ENCODE measurements at places on chromosomes 1 and 21. TPM values are rescaled to one million over a fixed set of nuclear protein-coding genes. Genes with fewer than 3 reads are reported as not detected.

The RNF186 gene
- total RNA-seq = not detected

The DMAP1 gene
- total RNA-seq = 47.3 TPM

The NHLH1 gene
- total RNA-seq = 0.18 TPM

The BRDT gene
- total RNA-seq = not detected

The KRTAP7-1 gene
- total RNA-seq = not detected

The CCDC181 gene
- total RNA-seq = not detected

The ANKRD35 gene
- not detected for total RNA-seq

The CCDC185 gene
- total RNA-seq = not detected

The PLCH2 gene
- total RNA-seq = 23.7 TPM

The S100B gene
- 0.36 TPM for total RNA-seq

The CD48 gene
- total RNA-seq = 401 TPM

The RAB42 gene
- not detected for total RNA-seq

The ATP6V1G3 gene
- total RNA-seq = not detected

The SETD4 gene
- total RNA-seq = 17.5 TPM

The ORC1 gene
- 21.6 TPM for total RNA-seq

The NBPF4 gene
- not detected for total RNA-seq

The RCSD1 gene
- total RNA-seq = 169 TPM

The SLAMF8 gene
- 0.48 TPM for total RNA-seq

The NBPF6 gene
- not detected for total RNA-seq

The GPR52 gene
- total RNA-seq = 1.2 TPM

The FAM72D gene
- 10.0 TPM for total RNA-seq

The FMO4 gene
- total RNA-seq = 1.3 TPM

The GPR37L1 gene
- total RNA-seq = not detected

The KCNJ9 gene
- total RNA-seq = not detected

The CELA3B gene
- not detected for total RNA-seq

The CCDC30 gene
- 2.4 TPM for total RNA-seq

The LCE2B gene
- not detected for total RNA-seq

The LCE6A gene
- total RNA-seq = not detected

The RHOC gene
- total RNA-seq = 45.5 TPM

The NMNAT2 gene
- 0.14 TPM for total RNA-seq

The PRDM16 gene
- 6.9 TPM for total RNA-seq

The FMN2 gene
- total RNA-seq = not detected

The SPRR2A gene
- not detected for total RNA-seq

The SLC6A9 gene
- 5.1 TPM for total RNA-seq

The PADI1 gene
- not detected for total RNA-seq

The C1orf53 gene
- not detected for total RNA-seq

The C1orf87 gene
- total RNA-seq = not detected

The OR2T29 gene
- not detected for total RNA-seq
